ENCODE measurements at places on chromosomes 1 and 21.

GRCh38 chr1:248843687-248844086 lies 5.7 kb downstream of the ZNF672 start:
- no peak for DNase-seq

DNA sequence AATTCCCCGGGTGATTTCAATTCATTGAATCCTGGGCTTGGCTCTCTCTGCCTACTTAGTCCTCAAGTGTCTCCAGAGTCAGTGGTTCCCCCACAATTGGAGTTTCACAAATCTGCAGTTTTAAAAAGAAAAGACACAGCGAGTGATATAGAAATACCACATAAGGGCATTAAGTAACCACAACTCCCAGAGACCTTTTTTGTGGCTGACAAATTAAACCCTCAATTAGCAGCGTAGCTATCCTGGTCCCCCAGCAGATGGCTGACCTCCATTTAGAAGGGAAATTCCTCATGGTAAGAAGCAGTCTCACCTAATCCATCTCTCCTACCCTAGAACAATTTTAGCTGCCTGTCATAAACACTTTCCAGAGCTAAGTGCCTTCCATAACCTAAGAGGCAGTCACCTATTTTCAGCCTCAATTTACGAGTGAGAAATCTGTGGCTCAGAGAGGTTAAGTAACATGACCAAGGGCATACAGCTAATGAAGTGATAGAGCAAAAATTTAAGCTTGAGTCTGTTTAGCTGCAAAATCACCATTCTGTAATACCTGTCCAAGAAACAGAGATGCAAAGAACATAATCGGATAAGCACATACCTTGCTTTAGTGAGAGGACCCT lies 56.0 kb upstream of the NBPF3 start:
- DNase-seq = no peak

DNA sequence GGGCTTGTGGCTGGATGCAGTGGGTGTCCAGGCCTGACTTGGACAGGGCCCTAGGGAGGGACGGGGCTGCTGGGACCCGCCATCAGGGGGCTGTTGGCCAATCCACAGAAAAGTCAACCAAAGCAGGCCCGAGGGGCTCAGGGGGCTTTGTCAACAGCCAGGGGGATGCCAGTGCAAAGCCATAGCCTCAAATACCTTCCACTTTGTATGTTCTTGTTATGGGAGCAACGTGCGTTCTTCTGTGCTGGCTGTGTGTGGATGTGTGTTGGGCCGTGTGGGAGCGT lies 35.4 kb upstream of the ARF1 start:
- no peak for DNase-seq

DNA sequence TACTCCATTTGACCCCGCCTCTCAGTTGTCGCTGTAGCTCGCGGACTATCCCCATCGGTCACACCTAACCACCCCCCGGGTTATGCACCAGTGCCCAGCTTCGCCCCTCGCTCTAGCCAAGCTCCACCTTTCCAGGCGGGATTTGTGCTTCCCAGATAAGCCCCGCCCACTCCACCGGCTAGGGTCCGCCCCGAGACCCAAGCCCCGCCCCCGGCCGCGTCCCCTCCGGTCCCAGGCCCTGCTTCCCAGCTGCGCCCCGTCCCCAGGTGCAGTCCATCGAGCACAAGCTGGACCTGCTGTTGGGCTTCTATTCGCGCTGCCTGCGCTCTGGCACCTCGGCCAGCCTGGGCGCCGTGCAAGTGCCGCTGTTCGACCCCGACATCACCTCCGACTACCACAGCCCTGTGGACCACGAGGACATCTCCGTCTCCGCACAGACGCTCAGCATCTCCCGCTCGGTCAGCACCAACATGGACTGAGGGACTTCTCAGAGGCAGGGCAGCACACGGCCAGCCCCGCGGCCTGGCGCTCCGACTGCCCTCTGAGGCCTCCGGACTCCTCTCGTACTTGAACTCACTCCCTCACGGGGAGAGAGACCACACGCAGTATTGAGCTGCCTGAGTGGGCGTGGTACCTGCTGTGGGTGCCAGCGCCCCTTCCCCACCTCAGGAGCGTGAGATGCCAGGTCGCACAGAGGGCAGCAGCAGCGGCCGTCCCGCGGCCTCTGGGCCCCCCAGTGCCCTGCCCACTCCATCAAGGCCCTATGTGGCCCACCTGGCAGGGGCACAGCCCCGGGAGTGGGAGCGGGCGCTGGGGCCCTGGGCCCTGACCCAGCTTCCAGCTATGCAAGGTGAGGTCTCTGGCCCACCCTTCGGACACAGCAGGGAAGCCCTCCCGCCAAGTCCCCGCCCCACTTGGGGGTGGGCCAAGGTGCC lies 23.9 kb downstream of the CITED4 start:
- no peak for DNase-seq

DNA sequence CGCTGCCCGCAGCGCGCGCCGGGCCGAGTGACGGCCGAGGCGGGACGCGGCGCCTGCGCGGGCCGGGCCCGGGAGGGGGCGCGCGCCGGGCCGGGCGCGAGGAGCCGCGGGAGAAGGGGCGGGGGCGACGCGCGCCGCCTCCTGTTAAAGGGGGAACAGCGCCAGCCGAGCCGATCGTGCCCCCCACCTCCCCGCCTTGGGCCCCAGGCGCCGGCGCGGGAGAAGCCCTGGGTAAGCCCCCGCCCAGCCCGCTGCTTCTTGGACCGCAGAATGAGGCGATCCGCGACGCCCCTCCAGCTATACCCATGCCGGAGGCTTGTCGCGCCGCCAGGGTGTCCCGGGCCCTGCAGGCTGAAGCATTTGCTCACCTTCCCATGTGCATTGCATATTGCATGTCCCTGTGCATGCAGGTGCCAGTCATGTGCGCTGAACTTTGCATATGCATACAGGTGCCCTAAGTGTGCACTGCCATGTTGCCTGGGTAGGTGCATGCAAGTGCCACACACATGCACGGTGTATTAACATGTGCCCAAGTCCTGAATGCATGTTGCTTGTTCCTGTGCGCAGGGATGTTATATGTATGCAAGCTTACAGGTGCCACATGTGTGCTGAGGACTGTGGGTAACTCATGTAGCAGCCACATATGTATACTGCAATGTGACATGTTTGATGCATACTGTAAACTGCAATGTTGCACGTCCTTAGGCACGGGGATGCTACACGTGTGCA lies at the start of gene ADGRB2:
TSS of gene ADGRB2 (minus strand) at position 29 of the 729 bp plus-strand sequence. CDS start 7,119 bp downstream, outside the sequence.
- DNase-seq = peak; percentile 53

- DNase-seq = no peak
These were observed 3.4 kb downstream of the FAM43B start for GRCh38 chr1:20555758-20556120.

- peak; percentile 61 for DNase-seq
These were observed 7.2 kb upstream of the SEMA4A start for GRCh38 chr1:156146020-156146768.

GRCh38 chr1:56469640-56470371 lies 109.6 kb downstream of the PLPP3 start:
- no peak for DNase-seq

DNA sequence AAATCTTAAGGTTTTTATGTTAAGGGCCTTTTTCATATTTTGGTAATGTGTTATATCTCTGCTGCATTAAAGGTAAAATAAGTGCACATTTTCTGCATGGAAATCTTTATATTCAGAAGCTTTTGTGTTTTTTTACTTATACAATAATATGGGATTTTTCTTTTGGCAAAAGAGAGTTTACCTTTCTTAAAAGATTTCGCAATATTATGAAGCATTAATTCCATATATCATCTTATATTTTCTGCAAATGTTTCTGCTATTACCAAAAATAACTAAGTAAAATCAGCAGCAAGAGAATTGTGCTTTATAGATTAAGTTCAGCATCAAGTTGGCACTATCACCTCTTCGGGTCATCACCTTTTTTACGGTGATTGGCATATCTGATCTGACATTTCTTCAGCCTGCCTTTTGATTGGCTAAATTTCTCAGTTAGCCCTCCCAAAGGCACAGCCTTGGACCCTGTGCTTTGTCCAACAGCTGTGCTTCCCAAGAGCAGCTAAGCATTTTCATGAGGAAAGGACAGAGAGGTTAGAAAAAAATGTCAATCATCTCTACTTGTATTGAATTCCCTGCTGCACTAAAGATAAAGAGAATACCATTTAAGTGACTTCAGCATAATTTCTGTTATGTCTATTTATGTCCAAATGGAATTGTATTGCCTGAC lies 767.1 kb upstream of the PRMT6 start:
- no peak for DNase-seq

- no peak for DNase-seq
These were observed 109.7 kb upstream of the MAGI3 start for GRCh38 chr1:113280581-113280980.

- no peak for DNase-seq
These were observed 965.8 kb downstream of the PLA2G4A start for GRCh38 chr1:187794561-187794960.

GRCh38 chr1:154557939-154558719 lies at the start of gene UBE2Q1:
TSS of gene UBE2Q1 (minus strand) at chr1:154558662. CDS start at chr1:154558553, 109 bp downstream.
- DNase-seq = no peak

GRCh38 chr21:42097860-42098454 lies 26.8 kb downstream of the UMODL1 start:
- DNase-seq = no peak

- no peak for DNase-seq
These were observed 431.8 kb downstream of the NEGR1 start for GRCh38 chr1:71850515-71850914.

DNA sequence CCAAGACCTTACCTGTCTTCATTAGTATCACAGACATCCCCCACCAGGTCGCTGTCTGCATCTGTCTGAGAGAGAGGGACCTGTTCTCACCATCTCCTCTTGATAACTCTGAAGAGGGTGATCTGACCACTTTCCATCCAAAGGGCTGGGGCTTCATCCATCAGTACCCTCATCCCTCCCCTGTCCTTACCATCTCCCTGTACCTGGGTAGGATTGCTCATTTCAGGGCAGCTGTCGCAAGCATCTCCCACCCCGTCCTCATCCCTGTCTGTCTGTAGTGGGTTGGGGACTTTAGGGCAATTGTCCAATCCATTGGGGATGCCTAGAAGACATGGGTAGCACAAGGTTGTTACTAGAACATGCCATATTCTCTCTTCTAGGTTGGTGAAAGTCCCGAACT lies 7.9 kb downstream of the THBS3 start:
- DNase-seq = no peak

GRCh38 chr1:90851711-90852050 lies 134.6 kb upstream of the BARHL2 start:
- DNase-seq = no peak

DNA sequence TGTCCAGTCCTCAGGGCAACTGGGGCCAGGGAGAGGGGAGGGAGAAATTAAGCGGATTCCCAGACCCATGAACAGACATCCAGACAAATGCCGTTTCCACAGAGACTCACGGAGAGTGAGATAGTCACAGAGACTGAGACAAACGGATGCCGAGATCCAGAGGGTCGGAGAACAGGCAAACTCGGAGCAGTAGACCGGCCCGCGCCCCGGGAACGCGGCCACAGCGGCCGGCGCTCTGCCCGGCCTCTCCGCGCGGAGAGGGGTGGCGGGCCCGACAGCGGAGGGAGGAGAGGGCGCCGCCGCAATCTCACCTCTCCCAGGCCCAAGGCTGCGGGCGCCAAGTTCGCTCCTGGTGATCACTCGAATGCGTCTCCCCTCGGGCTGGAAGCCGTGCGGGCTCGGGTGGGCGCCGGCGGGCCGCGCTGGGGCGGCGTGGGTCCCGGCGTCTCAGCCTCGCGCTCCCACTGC lies 831 bp upstream of the FOXD2 start:
- no peak for DNase-seq

DNA sequence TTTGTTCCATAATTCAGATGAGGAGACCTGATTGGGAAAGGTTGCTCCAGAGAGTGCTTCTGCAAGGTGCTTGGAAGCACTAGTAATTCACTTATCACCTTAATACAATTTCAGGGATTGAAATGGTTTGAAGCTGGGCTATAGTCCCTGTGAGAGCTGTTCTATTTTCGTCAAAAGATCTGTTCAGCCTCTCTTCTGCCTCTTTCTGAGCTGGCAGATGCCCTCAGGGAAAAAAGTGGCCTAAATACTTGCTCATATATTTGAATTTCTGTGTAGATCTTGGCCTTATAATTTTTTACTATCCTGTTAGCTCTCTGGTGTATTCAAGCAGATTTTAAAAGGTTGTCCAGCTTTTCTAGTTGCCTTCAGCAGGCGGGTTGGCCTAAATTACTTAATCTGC lies 22.3 kb downstream of the C1orf146 start:
- DNase-seq = no peak

- no peak for DNase-seq
These were observed 11.4 kb downstream of the EDEM3 start for GRCh38 chr1:184743062-184743756.

GRCh38 chr1:174954671-174955669 lies 44.8 kb upstream of the CACYBP start:
- no peak for DNase-seq

- DNase-seq = no peak
These were observed 85.8 kb downstream of the NIBAN1 start for GRCh38 chr1:184888505-184888904.

GRCh38 chr1:234288946-234289345 lies 84.3 kb upstream of the COA6 start:
- DNase-seq = no peak

GRCh38 chr1:198462365-198463019 lies 78.0 kb downstream of the ATP6V1G3 start:
- no peak for DNase-seq

DNA sequence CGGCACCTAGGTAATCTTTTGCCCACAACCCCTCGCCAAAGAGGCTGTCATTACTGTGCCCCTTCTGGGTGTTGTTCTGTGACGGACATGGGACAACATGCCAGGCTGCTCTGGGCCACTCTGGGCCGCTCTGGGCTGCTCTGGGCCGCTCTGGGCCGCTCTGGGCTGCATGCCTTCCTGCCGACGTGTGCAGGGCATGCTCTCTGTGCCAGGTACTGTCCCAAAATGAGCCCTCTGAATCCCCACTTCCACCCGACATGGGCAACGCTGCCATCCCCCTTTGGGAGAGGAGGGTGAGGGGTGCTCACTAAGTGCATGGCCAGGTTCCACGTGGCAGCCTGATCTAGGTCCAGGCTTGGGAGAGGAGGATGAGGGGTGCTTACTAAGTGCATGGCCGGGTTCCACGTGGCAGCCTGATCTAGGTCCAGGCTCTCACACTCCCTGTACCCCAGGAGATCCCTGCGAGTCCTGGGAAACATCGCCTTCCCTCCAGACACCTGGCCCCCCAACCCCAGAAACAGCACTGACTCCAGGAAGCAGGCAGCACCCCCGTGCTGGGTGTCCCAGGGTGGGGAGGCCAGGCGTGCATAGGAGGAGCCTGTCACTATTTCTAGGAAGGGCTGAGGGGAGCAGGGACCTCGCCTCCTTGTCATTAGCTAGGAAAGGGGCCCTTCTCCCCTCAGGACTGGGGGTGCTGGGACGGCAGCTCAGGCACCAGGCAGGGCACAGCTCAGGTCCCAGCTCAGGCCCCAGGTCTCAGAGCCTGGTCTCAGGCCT lies 16.5 kb downstream of the TTC34 start:
- no peak for DNase-seq

Measured in C1 segment of cervical spinal cord (tissue), 14 donors.